SK-N-SH treated with all-trans-retinoic acid at 6 μM for 48 hours (cell line): ENCODE measurements at places on chromosomes 2 and 18.
A peak's percentile ranks its signal among the peaks of the same experiment; 100 is the strongest.

GRCh38 chr2:31889044-31889443, 121.8 kb downstream of the MEMO1 start:
- ATAC-seq = peak; percentile 66; the same call in 2 of the 3 replicates

GRCh38 chr2:184611361-184612085, 13.2 kb downstream of the ZNF804A start:
- no peak for ATAC-seq

- ATAC-seq = peak; percentile 97
Measured at GRCh38 chr2:168912901-168913369, 11.8 kb downstream of the G6PC2 start.

GRCh38 chr2:65901756-65902155, 469.4 kb upstream of the SPRED2 start:
- no peak for ATAC-seq

DNA sequence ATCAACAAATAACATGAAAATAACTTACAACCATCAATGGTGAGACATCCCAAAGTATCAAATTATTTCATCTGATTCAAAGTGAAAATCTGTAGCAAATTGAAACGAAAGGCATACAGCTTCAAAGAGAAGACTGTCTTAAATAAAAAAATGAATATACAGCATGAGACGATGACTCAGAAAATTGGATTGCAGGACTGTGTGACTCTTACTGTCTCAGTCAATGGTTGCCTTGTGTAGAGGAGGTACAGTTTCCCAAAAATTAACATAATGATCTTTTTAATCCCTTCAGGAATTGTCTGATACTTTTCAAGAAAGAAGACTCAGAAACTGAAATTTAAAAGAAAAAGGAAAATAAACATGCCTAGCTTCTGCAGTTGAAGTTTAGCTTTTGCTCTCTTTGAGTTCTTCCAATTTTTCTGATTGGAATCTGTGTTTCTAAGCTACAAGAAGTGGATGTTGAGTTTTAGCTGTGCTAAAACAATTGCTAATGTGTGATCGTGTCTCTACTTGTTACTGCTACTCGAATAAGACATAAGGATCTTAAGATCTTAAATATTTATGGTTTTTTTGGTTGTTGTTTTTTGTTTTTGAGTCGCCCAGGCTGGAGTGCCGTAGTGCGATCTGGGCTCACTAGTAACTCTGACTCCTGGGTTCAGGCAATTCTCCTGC, 41.1 kb upstream of the EPB41L3 start:
- ATAC-seq = no peak

DNA sequence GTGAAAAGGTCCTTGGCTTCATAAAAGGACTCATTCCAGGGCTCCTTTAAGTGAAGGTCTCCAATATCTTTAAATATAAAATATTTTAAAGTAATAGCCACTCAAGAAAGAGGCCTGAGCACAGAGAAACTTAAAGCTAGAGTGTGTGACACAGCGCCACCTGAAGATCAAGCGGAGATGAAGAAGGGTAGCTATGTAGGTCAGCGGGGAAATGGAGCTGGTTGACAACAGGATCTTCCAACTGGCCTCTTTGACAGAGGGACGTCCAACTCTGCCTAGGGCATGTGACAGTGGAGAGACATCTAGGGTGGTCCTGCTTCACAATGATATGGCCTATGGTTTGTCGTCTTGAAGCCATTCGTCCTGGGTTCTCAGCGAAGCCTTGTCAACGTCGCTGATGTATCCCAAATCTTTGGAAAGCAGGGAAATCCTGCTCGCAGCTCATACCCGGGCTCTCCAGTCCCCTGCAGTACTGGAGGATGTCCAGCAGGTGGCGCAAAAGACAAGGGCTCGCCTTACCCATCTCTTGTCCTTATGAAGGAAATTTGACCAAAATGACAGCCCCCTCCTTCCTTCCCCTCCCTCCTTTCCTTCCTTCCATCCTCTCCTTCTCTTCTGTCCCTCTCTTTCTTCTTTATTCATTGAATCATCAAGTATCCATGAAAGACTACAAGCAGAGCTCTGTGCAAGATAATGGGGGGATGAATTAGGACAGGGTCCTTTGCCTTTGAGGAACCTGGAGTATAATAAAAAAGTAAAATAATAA, 59.6 kb downstream of the LONRF2 start:
- peak; percentile 77 for ATAC-seq

DNA sequence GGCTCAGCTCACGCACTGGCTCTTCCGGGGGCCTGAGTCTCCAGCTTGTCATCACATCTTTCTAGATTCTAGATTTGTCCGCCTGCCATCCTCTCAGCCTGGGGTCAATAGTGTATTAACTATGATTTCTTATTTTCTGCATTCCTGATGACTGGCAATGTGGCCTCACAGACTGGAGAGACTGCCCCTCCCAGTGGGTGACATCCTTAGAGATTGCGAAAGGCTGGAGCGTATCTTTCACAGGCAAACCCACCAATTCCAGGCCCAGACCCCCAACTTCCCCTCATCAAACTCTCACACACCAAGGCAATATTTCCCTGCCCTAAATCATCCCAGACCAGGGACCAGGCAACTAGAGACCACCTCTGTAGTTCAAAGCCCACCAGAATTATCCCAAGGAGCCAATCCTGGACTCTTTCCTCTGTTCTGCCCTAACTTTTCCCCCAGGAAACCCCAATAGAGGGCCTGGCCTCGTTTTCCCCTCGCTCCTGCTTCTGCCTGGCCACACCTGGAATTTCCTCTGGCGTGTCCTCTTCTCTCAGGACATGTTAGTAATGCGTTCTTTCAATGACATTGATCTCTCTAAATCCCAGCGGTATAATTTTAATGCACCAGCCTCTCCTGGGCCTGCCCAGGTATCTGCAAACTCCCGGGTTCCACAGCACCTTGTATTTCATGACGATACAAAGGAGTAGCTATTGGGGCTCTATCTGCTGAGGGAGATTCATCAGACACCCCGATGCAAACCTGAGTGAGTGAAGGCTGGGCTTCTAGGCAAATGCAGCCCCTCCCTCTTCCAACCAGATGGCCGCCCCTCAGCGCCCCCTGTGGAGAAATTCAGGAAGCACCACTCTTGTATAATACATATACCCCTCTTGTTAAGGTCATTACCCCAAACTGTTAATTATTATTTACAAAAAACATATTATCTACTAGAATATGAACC, 2.4 kb upstream of the KCNF1 start:
- ATAC-seq = peak; percentile 48

DNA sequence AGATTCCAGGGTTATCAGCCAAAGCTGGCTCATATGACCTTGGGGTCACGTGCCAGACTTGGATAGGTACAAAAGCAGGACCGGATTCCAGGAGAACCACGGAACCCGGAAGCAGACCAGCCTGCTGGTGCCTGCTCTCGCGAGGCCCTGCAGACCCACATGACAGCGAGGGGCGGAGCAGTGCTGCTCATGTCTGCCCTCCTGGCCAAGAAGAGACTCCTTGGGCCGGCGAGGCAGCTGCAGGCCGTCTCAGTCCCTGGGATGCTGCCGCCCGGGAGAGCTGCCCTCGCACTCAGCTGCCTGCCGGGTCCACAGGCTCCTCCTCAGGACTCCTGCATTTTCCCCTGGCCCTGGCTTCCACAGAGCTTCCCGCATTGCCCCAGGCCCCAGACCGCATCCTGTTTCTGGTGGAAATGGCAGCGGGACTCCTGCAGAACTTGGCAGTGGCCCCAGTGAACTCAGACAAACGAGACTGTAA, 739.5 kb downstream of the SOCS6 start:
- peak; percentile 65; the same call in 2 of the 3 replicates for ATAC-seq

- ATAC-seq = no peak
Measured at GRCh38 chr2:84676295-84676694, 160.0 kb downstream of the DNAH6 start.

DNA sequence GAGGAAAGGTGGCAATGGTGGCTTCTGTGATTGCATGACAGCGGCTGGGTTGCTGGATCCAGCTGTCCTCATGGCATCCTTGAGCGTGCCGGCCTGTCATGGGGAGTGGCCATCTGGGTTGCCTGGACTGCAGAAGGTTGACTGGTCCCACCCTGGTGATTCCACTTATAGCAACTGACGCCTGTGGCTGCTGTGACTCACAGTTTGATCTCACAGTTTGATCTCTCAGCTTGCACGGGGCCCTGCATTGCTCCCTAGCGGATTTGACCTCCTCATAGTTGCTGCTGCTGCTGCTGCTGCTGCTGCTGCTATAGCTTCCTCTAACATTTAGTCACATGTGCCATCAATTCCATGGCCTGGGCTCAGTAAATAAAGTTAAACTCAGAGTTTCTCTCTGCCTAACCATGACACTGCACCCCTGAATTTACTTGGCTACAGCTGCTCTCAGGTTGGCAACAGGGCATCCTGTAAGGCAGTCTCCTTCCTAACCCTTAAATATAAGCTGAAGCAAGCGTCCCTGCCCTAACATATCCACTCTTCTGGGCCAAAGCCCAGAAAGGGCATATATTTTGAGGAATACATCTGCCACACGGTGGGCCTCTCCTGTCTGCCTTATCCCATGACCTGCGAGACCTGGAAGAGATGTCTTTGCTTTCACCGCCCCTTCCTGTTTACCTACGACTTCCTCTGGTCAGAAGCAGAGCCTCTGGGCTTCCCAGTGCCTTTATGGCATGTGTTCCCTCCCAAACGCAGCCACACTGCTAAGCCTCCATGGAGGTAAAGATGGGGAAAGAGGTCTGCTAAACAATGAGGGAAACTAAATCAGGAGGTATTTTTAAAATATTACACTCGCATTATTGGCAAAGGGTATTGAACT, 37.8 kb upstream of the CCDC150 start:
- peak; percentile 100 for ATAC-seq

DNA sequence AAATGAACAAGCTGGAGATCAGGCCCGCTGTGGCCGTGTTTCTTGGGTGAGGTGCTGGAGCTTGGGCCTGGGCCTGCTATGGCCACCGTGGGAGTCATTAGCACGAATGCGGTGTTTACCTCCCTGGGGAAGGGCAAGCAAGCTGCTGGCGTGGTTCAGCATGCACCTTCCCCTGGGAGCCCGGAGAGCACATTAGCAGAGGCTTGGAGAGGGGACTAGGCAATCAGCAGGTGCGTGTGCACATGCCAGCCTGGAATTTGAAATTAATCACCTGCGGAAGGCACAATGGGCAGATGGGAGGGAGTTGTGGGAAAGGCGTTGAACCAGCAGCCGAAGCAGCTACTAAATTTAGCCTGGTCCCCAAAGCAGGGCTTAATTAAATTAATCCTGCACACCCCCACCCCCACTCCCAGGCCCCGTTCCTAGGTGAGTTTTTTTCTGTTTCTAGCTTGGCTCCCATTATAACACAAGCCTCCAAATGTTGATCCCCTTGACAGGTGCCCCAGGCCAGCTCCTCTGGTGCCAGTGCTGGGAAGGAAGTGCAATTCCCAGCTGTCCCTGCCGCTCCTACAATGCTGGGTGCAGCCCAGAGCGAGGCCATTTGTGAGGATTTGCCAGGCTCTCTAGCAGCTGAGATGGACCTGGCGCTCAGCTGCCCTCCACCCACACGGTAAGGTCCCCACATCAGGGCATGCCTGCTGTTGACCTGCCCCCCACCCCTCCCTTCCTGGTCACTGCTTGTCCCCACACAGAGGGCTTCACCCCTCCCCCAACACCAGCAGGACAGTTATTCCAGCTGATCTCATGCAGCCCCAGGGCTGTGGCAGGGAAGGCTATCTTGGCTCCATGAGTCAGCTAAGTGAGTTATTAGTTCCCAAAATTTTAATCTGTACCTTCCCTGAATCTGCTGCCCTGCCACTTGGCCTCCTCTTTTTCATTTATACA, 115.0 kb downstream of the ZBTB7C start:
- peak; percentile 41; the same call in 1 of the 3 replicates for ATAC-seq

GRCh38 chr2:126253669-126254068, 402.3 kb upstream of the GYPC start:
- no peak for ATAC-seq
